ENCODE measurements at places on chromosomes 13 and 19. TPM values are rescaled to one million over a fixed set of nuclear protein-coding genes. Genes with fewer than 3 reads are reported as not detected.

BST2 gene
- 133 TPM for total RNA-seq

GRCh38 chr13:95289020-95289444 is 12.2 kb downstream of the ABCC4 start:
- no peaks in the 10 kb centered on the region for H3K27me3 ChIP-seq
- H3K4me3 ChIP-seq: no peak overlapping the region
- DNase-seq: no peak
- no peak overlapping the region for H3K27ac ChIP-seq
- no peaks in the 10 kb centered on the region for H3K4me1 ChIP-seq

DNA sequence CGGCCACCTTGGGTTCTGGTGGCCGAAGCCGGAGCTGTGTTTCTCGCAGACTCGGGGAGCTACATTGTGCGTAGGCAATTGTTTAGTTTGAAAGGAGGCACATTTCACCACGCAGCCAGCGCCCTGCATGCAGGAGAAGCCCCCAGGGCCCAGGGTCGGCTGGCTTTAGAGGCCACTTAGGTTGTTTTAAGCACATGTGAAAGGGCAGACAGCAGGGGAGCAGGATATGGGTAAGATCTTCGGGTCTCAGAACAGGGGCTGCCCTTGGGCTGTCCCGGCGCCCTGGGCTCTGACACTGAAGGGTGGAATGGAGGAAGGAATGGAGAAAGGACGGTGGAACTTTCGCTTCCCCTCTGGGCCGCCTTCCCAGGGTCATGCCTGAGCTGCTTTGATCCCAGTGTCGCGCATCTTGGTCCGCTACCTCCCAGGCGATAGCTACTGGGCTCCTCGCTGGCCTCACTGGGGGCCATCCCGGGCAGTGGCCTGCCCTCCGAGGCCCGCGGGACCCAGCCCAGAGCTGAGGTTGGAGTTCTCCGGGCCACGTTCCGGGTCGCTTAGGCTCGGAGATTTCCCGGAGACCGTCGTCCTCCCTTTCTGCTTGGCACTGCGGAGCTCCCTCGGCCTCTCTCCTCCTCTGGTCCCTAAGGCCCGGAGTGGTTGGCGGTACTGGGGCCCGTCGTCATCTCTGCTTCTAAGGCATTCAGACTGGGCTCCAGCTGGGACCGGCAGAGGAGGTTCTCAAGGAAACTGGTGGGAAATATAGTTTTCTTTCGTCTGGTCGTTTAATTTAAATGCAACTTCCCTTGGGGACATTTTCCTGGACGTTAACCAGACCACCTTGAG is 4.3 kb upstream of the POU4F1 start:
- no peak for DNase-seq
- no peak overlapping the region for H3K4me3 ChIP-seq
- peaks cover 26% of the 10 kb centered on the region for H3K4me1 ChIP-seq

GRCh38 chr13:50236898-50237318 is 221.7 kb downstream of the KCNRG start:
- peak overlapping the region; percentile 56 for H3K27ac ChIP-seq
- H3K4me3 ChIP-seq: no peak overlapping the region
- DNase-seq: peak; percentile 43
- H3K36me3 ChIP-seq: no peaks in the 10 kb centered on the region

Measured in activated T-helper 2 cell treated with anti-CD3 and anti-CD28 coated beads, Interferon-gamma antibody, Interleukin-2, Interleukin-4, amounts not matched to agents 10 μg/mL and 5 μg/mL and 100 μg/mL, durations not matched to agents 14 hours and 24 hours and 36 hours (primary cell).